ENCODE measurements at places on chromosomes 6 and 20.

DNA sequence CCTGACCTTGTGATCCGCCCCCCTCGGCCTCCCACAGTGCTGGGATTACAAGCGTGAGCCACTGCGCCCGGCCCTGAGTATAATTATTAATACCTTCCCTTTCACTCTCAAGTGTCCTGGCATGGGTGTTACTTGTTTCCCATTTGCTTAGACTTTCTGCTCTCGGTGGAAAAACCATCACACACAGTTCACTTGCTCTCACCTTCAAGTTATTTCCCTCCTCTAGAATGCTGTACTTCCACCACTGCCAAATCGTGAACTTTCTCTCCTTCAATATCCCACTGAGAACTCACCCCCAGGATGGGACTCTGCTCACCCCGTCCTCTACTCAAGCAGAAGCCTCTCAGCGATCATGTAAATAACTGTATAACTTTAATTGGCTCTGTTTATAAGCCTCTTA is 4.6 kb upstream of the HIVEP1 start:
- DNase-seq = no peak

- no peak for DNase-seq
Measured at GRCh38 chr20:63070771-63071540, 64.2 kb upstream of the BHLHE23 start.

DNA sequence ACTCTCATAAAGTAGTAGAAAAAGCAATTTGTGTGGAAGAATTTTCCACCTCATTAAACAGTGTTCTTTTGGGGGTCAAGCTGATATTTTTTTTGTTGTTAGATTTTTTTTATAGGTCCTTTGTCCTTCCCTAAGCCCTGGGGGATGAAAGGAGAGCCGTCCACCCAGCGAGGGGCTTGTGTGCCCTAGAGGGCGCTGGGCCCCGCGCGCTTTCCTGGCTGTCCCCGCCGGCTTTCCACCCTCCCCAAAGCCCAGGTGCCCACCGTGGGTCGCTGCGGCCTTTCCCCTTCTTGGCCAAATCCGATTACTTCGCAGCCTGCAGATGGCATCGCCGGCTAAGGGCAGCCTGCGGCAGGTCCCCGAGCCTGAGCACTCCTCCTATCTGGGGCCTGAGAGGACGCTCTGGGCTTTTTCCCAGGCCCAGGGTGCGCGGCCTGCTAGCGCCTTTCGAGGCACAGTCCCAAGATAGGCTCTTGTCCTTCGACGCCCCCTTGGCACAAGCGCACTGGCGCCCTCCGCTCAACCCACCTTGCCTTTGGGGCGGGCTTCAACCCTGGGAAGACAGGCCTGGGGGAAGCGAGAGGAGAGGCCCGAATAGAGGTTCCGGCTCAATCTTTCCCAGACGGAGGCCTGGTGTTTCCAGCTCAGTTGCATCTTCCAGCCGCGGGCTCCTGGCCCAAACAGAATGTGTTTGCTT is 33.6 kb downstream of the TFAP2A start:
- DNase-seq = no peak

DNA sequence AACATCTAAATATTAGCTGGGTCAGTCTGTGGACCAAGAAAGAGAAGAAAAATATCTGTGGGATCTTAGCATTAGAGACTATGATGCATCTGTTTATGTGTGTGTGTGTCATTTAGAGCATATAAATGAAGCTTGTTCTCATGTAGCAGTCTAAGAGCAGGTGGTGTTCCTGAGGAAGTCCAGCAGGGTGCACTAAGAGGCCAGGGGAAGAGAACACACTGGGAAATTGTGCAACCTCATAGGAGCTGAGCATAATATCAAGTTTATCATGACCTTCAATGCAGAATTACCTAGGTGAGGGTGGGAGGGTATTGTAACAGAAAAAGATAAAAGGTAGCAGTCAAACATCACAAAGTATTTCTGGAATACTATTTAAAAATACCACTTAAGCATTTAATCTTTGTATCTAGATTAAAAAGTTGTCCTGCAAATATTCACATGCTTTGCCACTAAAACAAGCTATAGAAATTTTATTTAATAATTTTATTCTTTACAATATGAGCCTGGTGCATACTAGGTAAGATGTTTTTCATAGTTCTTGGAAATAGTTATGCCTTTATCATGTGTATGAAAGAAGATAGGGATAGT is 80.5 kb downstream of the SMPDL3A start:
- no peak for DNase-seq

- DNase-seq = no peak
Measured at GRCh38 chr20:53262365-53262764, 290.2 kb downstream of the TSHZ2 start.

DNA sequence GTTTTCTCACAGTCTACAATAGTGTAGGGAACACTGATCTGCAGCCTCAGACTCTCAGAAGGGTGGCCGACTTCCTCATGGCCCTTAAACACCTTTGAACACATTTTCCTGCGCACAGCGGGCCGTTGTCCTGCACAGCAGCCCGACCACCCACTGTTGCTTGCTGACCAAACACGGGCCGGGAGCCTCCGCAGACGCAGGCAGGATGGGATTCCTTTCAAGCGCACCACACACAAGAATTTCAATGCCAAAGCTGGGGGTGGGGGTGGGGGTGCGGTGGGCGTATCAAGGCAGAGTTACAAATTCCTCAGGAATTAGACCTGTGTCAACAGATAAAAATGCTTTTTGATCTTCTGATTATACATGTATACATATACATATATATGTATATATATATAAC is 74.5 kb downstream of the HUS1B start:
- DNase-seq = no peak

GRCh38 chr20:48453477-48454093 is 374.2 kb downstream of the PREX1 start:
- DNase-seq = no peak

DNA sequence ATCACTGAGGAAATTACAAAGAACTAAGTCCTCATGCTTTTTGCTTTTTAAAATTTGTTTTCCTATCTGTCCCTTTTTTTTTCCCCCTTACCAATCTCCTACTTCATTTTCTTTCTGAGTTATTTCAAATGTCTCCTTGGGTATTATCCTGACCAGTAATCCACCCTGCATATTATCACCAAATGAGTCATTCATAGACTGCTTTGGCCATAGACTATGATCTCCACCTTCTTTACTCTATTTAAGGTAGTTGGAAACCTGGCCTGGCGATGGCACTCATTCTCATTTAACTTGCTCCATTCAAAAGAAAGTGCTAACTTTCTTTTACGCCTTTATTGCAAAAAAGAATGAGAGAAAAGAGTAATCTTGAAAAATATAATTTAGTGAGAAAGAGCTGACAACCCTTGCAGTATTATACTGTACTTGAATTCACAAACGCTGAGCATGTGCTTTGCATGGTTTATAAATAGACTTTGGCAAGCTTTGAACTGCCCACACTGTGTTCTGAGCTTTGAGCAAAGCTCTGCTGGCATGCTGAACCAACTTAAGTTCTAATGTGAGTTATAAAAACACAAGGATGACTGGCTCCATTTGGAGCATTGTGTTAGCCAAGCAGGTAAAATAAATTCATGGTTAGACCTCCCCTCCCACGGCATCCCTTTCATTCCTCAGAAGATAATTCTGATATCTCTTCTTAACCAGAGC is 198.9 kb downstream of the NKAIN2 start:
- DNase-seq = no peak

- no peak for DNase-seq
Measured at GRCh38 chr20:14069796-14070195, 74.5 kb downstream of the MACROD2 start.

DNA sequence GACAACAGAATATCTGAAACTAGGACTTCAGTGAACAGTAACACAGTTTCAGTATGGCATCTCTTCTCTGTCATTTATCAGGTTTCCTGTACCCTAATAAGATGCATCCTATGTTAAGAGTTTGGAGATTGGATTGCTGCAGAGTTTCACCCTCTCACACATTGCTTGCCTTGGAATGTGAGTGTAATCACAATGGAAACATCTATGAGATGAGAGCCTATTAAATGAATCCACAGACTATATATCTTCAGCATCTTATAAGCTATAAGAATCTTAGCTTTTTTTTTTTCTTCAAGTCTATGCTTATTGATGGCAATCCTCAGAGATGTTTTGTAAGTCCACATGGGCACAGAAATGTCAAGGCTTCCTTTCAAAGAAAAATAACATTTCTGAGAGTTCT is 292.5 kb downstream of the PRKN start:
- no peak for DNase-seq

GRCh38 chr6:20312606-20313005 is 89.1 kb upstream of the E2F3 start:
- DNase-seq = no peak

DNA sequence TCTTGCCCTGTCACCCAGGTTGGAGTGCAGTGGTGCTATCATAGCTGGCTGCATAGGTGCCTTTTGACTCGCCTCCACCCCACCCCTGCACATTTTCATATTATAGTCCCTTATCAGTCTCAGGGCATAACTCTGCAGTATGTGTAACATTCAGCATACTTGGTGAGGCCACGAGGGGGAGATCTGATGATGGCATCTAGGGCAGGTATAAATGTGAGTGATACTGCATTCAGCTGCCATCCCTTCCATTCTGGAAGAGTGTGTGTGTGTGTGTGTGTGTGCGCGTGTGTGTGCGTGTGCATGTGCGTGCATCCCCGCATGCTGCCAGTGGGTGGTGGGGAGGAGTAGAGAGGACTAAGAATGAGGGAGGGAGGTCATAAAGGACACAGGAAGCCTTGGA is 81.4 kb downstream of the JARID2 start:
- DNase-seq = no peak

- DNase-seq = peak; percentile 93
Measured at GRCh38 chr20:18466894-18467730, at the start of the genes DZANK1 and POLR3F. TSS of gene DZANK1 (minus strand) at chr20:18467030. CDS start at chr20:18465358, 1,672 bp downstream. TSS of gene POLR3F (plus strand) at chr20:18467390. CDS start at chr20:18467507, 117 bp downstream.

DNA sequence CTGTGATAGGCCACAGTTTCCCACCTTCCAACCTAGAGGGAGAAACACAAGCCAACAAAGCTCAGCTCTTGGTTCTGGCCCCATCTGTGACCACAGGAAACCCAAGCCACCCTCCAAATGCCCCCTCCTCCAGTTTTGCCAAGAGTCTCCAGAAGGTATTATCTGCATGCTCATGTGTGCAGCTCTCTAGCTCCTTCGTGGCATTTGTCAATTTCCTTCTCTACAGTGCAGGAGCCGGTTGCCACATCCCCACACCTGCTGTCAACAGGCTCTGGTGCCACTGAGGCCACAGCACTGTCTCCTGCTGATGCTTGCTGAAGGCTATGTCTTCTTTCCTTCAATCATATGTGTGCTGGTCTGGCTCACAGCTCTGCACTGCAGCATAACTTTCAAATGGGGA is 177.2 kb downstream of the CLIC5 start:
- DNase-seq = no peak

- DNase-seq = no peak
Measured at GRCh38 chr20:48823960-48824498, 3.8 kb downstream of the PREX1 start.

GRCh38 chr6:5619249-5619648 is 357.9 kb downstream of the FARS2 start:
- no peak for DNase-seq

All from anterior cingulate cortex (tissue), 58 donors.